ENCODE measurements at places on chromosomes 5 and 9.

DNA sequence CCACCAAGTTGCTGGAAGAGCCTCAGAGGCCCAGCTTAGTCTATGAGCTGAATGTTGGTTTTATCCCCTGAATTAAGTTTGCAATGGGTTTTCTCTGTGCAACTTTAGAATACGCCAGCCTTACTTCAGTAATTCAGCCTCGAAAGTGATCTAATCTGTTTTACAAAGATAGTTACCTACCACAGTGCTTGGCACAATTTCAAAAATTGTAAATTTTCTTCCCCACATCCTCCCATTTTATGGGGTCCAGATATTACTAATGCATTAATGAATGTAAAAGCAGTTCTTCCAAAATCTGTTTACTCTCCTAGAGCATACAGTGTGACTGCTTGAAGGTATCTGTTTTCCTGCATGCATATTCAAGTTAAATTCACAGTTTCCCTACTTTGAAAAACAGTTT lies 172.6 kb downstream of the MAN2A1 start:
- no peak for DNase-seq

DNA sequence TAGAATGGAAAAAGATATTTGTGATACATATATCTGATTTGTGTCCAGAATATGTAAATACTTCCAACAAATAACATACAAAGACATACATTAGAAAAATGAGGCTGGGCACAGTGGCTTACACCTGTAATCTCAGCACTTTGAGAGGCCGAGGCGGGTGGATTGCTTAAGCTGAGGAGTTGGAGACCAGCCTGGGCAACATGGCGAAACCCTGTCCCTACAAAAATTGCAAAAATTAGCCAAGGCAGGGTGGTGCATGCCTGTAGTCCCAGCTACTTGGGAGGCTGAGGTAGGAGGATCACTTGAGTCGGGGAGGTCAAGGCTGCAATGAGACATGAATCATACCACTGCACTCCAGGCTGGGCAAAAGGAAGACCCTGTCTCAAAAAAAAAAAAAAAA lies 46.1 kb upstream of the CDC42SE2 start:
- DNase-seq: no peak

DNA sequence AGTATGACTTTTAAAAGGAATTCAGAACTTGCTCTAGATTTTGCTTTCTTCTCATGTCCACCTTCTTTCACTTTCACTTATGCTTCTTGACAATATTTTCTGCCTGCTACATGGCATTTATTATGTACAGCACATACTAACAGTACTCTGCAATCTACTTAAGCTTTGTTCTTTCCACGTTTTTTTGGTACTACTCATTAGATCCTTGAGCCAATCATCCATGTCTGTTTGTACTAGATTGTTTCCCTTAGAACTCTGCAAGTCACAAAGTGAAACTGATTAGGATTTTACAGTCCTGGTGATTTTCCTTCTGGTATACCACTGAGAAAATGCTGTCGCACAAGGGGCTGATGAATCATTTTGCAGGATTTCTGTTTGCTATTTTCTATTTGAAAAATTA lies 78.3 kb downstream of the PARP8 start:
- DNase-seq: no peak

DNA sequence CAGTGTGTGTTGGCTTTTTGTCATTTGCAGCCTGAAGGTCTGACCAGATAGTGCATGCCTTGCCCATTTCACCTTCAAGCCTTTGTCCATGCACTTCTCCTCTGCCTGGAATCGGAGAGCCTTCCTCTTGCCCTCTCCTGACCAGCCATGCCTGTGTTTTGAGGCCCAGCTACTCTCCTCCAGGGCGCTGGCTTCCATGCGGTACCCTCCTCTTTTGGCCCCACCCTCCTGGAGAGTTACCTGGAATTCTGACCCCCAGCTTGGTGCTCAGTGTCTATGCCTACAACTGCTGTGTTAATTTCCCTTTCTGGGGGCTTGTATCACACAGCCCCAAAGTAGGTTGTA lies 52.5 kb downstream of the CXXC5 start:
- no peak for DNase-seq

GRCh38 chr9:20693068-20693467 lies 9.0 kb downstream of the FOCAD start:
- no peak for DNase-seq

DNA sequence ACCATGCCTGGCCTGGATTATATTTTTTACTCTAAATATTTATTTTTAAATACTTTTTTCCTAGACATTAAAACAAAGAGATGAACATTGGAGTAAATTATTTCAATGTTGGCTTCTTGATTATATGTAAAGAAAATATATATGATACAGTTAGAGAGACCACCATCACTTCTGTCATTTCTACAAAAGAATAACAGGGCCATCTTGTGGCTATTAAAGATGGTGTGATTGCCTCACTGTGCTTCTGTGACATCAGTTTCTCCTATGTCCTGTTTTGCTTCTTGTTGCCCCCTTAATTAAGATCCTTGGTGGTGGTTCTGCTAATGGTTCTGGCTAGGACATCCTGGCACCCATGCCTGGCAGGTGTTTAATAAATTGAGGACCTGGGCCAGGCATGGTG lies 32.9 kb downstream of the NDFIP1 start:
- DNase-seq: no peak

DNA sequence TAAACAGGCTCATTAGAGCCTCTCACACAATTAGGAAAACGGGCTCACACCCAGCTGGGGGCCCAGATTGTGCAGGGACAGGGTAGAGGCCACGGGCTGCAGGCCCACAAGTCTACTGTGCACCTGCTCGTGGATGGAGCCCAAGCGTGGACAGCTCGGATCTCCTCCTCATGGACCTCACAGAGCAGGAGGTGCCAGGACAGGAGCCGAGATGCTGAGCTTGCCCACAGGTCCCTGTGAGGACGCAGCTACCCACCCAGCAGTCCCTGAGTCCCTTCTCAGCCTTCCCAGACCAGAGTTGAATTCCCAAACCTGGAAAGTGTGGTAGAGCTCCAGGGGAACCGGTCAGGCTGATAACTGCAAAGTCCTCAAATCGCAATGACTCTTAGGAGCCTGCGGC lies 70.6 kb upstream of the OLFM1 start:
- no peak for DNase-seq

GRCh38 chr9:115010874-115011273 lies 80.5 kb upstream of the TNFSF8 start:
- no peak for DNase-seq

- no peak for DNase-seq
Observed at GRCh38 chr5:99076723-99077640, 148.2 kb upstream of the CHD1 start.

Data from NCI-H1436 treated with DMSO at 0.1 percent for 48 hours (cell line).